ENCODE measurements at places on chromosomes 11 and 22.
A peak's percentile ranks its signal among the peaks of the same experiment; 100 is the strongest.

DNA sequence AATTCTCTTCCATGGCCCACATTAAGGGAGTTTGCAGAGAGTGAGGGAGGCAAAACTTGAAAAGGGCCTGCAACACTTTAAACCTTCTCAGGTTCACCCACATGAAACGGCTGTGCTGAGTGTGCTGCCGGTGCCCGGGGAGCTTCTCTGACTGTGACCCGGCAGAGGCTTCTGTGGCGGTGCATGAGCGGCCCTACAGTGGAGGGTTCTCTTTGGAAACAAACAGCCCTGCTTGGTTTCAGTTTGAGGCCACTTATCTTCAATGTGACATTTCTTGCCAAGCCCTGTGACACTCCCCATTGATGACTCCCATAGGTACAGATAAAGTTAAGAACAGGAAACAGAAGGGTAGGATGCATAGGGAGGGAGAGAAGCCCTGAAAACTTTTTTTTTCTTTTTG is 31.8 kb downstream of the FAM118A start:
- no peak for DNase-seq

- peak; percentile 100 for DNase-seq
Measured at GRCh38 chr11:9759519-9760192, 95.8 kb downstream of the SWAP70 start.

- no peak for DNase-seq
Measured at GRCh38 chr22:49764127-49764581, 63.5 kb downstream of the BRD1 start.

DNA sequence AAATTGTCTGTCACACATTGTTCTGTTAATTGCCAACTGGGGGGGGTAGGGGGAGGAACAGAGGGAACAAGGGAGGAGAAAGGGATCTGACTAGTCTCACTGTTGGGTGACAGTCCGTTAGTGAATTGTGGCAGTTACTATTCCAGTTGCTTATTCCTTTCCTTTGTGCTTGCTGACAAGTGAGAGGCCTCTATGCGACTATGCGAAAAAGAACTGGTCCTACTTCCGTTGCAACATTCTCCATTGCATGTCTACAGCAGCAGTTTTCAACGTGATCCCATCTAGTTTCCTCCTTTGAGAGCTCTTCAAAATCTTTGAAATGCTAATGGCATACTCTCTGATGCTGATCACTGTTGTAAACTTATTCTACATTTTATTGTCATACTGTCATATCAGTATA is 672.2 kb downstream of the LRRC4C start:
- no peak for DNase-seq

DNA sequence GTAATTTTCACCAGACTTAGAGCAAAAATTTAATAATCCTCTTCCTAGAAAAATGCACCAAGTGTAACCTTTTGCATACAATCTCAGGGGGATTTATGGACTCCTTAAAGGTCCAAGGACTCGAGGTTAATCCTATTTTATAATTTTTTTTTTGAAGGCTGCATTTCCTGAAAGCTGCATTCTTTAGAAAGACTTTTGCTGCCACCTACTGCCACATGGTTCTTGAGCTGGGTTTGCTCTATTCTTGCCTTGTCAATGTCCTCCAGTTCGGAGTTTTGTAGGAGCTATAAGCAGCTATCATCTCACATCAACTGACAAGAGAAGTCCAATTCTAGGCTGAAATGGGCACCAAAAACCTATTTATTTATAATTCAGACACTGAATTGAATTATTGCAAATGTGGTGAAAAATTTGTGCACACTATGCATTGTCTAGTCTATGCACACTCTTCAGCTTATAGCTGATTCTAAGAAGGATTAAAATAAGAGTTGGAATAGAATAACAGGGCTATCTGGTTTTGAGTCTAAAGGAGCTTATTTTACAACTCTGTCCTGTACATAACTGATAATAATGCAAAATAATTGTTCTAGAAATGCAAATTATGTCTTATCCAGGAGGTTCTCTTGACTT is 31.3 kb downstream of the TRAF6 start:
- DNase-seq: peak; percentile 72

- no peak for DNase-seq
Measured at GRCh38 chr22:27507111-27507611, 294.4 kb downstream of the MN1 start.

- peak; percentile 27 for DNase-seq
Measured at GRCh38 chr11:33668468-33668825, 32.2 kb downstream of the C11orf91 start.

- no peak for DNase-seq
Measured at GRCh38 chr11:40370821-40371616, 1088.4 kb downstream of the LRRC4C start.

- DNase-seq: peak; percentile 62
Measured at GRCh38 chr11:132125988-132126871, 755.8 kb downstream of the NTM start.

DNA sequence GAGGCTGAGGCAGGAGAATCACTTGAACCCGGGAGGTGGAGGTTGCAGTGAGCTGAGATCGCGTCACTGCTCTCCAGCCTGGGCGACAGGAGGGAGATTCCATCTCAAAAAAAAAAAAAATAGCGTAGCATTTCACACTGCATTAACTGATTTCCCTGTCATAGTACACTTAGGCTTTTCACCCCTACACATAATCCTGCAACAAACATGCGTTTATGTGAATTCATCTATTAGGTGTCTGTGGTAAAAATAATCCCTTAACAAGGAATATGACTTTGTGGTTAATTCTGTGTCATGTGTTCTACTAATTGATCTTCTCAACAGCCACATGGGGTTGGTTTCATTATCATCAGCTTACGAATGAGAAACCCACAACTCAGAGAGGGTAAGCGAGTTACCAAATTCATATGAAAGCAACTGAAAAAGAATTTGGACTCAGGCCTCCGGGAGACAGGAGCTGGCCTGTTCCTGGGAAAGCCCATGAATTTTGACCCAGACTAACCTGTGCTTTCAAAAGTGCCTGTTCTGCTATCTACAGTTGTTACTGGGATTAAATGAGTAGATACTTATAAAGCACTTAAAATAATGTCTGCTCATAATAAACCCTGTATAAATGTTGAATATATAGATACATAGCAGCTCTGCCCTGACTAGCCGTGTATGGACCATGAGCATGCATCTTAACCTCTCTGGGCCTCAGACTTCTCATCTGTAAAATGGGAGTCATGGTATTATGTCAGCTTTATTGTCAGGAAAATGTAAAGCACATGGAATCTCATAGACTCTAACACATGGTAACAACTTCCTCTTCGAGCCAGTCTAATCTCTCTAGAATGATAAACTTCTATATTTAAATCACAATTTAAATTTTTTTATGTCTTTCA is 36.6 kb downstream of the KCNJ1 start:
- DNase-seq: no peak

DNA sequence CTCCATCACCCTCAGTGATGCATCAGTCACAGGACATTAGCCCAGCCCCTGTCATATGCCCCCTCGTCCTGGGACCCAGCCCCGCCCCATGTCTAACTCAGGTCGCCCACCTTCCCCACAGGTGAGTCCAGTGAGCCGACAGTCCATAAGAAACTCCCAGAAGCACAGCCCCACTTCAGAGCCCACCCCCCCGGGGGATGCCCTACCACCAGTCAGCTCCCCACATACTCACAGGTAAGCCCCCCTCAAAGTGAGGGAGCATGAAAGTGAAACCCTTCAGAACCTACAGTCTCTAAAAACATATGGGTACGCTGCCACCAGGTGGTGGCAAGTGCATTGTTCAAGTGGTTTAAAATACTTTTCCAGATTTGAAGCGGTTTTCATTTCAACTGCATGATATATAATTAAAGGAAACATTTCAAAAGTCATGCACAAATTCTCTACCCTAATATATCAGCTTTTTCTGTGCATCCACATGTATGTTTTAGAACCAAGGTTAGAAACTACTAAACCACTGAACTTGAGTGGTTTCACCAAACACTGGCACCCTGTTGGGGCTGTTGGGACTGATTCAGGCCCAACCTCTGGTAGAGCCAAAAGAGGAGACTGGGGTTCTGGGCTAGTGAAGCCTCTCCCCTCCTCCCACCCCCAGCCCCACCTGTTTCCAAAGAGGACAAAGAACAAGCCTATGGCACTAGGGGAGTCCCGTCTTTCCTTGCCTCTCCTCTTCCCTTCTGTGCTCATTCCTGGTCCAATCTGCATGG is 17.3 kb downstream of the EPS8L2 start:
- peak; percentile 63 for DNase-seq

- DNase-seq: peak; percentile 74
Measured at GRCh38 chr11:116792869-116793771, 1.4 kb upstream of the APOA5 start.

DNA sequence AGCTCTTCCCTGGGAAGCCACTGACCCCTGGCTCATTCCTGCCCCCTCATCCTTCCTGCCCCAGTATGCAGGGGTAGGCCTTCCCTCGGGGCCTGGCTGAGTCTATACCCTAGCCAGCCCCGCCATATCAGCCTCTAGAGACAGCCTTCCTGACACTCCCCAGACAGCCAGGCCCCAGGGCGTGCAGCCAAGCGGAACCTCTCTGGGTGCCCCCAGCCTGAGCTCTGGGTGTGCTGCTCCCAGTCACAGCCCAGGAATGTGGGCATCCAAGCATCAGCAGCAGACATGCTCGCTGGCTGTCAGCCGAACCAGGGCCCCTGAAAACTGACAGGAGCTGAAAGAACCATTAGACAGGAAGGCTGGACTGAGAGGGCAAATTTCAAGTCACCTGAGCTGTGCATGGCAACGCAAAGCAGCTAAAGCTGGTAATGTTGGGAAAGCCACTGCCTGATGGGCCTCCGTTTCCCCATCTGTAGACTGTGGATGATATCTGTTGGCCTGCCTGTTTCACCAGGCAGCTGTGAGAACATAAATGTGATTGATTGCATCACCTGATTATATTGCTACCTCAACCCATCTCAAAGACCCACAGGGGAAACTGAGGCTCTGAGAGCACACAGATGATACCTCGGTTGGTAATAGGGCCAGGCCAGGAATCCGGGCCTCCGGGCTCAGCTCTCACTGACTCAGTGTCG is 93.2 kb downstream of the LRRC32 start:
- peak; percentile 57 for DNase-seq

GRCh38 chr11:128776069-128776423 is 82.2 kb downstream of the FLI1 start:
- DNase-seq: no peak

GRCh38 chr11:73981051-73981805 is 1.4 kb downstream of the UCP2 start:
- no peak for DNase-seq

DNA sequence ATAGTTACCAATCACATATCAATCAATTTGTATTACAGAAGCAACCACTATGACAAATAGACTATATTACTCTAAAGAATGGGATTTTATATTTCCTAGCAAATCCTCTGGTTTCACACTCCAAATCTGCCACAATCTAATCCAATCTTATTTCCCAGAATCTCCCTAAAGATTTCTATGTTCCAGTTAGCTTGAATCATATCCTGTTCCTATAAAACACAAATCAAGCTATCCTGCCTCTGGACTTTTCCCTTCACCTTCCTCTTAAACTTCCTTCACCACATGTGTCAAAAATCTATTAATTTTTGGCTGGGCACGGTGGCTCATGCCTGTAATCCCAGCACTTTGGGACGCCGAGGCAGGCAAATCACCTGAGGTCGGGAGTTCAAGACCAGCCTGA is 50.0 kb downstream of the PIK3C2A start:
- no peak for DNase-seq

DNA sequence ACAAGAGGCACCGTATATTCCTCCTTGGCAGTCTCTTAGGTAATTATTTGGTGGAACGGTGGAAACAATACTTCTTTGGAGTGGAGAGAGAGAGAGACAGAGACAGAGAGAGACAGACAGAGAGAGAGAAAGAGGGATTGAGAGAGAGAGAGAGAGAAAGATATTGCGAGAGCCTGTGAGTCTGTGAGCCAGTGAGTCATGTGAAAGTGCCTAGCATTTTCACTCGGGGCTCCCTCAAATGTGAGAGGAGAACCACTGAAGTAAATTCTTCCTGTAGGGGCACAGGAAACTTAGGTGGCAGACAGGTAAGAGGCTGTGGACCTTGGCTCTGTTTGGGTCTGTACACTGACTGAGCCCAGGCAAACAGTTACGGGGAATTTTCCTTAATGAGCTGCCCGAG is 31.6 kb upstream of the SNX19 start:
- no peak for DNase-seq

DNA sequence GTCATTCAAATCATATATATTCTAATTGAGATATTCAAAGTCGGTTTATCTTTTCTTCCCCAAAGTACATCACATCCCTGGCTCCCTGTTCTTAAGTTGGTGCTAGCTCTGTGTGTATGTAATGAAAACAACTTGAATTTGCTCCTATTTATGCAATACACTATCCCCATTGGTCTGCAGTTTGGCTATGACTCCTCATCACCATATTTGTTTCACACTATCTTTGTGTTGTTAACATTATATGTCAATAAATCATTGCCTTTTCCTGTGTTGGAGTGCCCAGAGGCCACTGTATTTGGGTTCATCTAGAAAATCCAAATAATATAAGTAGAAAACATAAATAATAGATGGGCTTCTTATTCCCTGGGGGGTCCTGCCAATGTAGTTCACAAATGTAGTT is 306.6 kb upstream of the TENM4 start:
- DNase-seq: no peak

GRCh38 chr11:124823512-124824376 is 23.5 kb upstream of the MSANTD2 start:
- DNase-seq: no peak

GRCh38 chr22:50513175-50513574 is 5.2 kb downstream of the NCAPH2 start:
- no peak for DNase-seq

DNA sequence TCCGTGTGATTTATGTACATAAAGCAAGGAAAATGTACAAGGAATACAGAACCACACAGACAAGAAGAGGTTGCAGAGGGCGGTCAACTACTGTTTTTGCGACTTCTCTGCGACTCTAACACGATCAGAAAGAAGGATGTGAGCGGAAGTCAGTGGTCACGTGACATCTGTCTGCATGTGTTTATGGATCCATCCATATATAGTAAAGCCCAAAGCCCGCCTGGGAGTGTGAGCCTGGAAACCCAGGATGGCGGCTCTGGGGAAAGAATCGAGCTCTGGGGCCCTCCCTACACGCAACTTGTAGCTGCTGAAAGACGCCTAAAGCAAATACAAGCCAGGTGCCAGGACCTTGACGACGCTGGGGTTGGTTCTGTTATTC is 8.8 kb downstream of the OSBPL5 start:
- no peak for DNase-seq

Measured in astrocyte of the spinal cord (primary cell).